ENCODE measurements at places on chromosomes 2 and 18.

- DNase-seq, result no peak
These were observed 45.3 kb upstream of the SERPINE2 start for GRCh38 chr2:224084266-224084892.

DNA sequence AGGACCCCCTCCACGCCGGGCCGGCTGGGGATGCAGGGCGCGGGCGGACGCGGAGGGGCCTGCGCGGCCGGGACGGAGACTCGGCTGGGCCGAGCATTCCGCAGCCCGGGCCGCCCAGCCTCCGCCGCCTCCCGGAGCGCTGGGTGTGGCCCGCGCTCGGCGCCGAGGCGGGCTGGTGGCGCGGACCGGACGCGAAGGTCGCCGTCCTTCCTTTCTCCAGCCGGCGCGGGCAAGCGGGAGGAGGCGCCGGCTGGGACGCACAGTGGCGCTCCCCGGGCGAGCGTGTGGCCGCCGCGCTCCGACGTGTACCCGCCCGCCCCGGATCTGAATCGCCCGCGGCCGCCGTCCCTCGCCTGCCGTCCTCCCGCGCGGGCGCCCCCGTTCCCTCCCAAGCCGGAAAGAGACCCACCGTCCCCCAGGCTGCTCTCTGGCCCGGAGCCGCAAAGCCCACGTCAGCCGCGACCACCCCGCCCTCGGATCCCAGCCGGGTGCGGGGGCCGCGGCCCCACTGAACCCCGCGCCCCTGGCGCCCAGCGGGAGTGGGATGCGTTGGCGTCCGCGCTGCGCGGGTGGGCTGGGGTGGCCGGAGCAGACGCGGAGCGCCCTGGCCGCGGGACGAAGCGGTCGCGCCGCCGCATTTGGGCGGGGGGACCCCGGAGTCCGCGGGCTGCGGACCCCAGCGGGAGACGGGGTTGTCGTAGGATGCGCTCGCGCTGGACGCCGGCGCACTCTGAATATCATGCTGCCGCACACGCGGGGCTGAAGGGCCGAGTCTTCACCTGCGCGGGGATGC is 634 bp downstream of the SPATS2L start:
- no peak for DNase-seq

GRCh38 chr2:215386566-215386965 is 49.3 kb downstream of the FN1 start:
- no peak for DNase-seq

- no peak for DNase-seq
These were observed 109.9 kb downstream of the DPP4 start for GRCh38 chr2:161964160-161964559.

- no peak for DNase-seq
These were observed 75.8 kb upstream of the ZNF516 start for GRCh38 chr18:76570856-76571255.
